GM12878 (cell line): ENCODE measurements at places on chromosomes 3 and 15. TPM values are rescaled to one million over a fixed set of nuclear protein-coding genes. Genes with fewer than 3 reads are reported as not detected.

Gene CATSPER2
- total RNA-seq, result 2.3 and 4.3 TPM in 2 replicates

DNA sequence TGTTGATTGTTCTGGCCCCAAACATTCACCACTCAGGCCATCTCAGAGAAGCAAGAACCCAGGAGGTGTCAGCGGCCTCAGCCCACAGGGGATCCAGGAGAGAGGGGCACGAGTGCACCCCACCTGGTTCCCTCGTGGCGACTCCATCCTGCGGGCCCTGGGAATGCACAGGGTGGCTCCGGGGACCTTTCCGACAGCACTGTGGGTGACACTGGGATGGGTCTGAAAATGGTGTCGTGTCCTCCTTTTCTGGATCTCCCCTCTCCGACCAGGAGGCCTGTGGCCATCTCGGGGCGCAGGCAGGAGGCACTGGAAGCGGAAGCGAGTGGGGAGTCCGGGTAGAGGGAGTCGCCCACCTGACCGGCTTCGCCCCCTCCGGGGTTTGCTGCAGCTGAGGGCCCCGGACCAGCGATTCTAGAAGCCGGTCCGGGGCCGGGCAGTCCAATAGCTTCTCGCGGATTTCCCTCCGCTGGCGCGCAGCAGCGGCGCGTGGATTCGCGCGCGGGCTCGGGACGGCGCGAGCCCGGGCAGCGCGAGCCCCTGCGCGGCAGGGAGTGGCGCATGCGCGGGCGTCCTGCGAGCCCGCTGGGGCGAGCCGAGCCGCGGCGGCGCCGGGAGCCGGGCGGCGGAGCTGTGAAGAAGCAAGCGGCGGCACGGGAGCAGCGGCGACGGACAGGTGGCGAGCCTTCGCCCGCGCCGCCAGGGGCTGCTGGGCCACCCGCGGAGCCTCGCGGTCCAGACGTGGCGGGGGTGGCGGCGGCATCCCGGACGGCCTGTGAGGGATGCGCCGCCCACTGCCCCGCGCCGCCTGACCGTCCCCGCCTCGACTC, at the start of gene DOCK3:
DOCK3 (plus strand) TSS at position 579 of the 830 bp plus-strand sequence. CDS start 337 bp downstream, outside the sequence.
- no peak for DNase-seq

Gene ZMYND10
- 0.45 and 0.80 TPM in 2 replicates for total RNA-seq

DNA sequence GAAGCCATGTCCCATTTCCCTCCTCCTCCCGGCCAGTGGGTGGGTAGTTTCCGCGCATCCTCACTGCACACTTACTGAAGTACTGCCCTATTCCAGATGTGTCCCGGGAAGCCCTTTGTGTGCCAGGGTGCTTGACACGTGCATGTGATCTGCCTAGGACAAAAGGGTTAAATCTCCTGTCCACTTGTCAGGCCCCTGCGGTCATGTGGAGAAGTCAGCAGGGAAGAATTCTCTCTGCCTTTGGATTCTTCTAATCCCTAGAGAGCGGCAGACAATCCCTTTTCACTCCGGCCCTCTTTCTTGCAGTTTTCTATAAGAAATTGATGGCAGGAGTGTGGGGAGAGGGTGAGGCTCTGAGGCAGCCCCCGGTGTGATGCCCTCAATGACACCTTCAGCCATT, 19.8 kb downstream of the ST8SIA2 start:
- DNase-seq, result no peak

Gene LZTFL1
- 11.3 and 13.0 TPM in 2 replicates for total RNA-seq

DNA sequence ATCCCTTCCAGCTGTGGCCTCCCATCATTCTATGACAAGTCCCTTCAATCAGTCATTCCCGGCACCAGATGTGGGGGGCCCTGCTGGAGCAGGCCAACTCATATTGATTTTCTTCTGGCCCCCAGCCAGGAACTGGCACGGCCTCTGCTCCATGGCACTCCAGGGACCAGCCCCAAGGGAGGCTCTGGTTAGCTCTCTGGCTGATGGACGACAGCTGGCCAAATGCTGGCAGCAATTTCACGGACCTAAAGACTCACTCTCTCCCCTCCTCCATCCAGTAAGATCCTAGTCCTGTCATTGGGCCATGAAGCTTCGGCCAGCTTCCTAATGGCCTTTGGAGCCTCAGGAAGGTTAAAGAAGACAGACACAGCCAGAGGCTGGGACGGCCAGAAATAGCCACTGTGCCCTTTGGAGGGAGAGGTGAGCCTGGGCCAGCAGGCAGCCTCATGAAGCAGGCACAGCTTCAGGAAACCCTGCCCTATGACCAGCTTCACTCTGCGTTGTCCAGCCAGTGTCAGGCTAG, 131.0 kb downstream of the MEX3B start:
- DNase-seq, result no peak

Gene ZNF860
- total RNA-seq, result not detected in 2 replicates

- DNase-seq, result no peak
Observed at GRCh38 chr3:38214560-38214959, 49.2 kb downstream of the OXSR1 start.

DNA sequence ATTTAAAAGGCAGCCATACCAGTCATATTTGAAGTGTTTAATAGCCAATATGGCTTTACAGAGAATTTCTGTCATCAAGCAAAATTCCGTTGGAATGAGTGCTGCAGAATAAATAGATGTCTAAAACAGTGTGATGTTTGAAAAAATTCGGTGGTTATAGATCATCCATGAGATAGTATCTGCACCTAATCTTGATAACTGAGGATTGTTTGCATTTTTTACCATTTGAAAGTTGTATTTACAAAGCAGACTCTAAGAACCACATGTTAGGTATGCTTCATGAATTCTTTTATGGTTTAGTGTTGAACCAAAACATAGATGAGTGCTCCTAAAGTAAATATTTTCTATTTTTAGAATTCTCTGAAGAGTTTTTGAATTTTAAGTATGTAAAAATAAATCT, 476.1 kb downstream of the NAALADL2 start:
- no peak for DNase-seq

GRCh38 chr3:15845475-15845874, 47.7 kb upstream of the ANKRD28 start:
- DNase-seq, result no peak

Gene GPR160
- total RNA-seq, result 21.7 and 24.6 TPM in 2 replicates

Gene WDR72
- total RNA-seq, result 0.03 TPM in 1 of 2 replicates, not detected in the other

DNA sequence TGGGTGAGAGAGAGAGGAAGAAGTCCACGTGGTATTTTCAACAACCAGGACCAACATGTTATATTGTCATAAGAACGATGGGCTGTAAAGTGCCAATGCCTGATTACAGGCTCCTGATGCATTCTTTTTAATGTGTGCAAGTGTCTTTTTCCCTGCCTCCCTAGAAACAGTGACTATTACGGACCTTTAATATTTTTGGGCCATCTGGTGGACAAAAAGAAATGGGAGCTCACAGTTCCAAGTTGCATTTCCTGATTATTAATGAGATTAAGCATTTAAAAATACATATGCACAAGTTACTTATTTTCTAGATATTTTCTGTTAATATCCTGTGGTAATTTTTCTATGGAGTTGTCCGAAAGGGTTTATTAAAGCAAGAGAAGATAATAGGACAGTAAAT, 530.2 kb downstream of the NR2F2 start:
- no peak for DNase-seq

DNA sequence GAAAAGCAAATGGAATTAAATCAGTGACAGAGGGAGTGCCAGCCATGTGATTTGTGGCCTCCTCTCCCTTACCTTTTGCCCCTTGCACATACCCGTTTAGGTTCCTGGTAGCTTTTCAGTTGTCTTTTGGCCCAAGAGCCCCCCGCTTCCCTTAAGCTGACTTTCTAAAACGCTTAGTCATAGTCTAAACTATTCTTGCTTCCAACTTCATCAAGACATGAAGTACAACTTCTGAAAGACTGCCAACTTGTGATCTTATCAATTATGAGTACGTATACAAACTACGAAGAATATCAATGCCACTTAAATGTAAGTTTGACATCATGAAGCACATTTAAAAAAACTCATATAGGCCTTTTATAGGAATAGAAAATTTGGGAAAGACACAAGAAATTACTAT, 61.9 kb downstream of the EIF3J start:
- no peak for DNase-seq

GRCh38 chr3:142053835-142054234, 95.5 kb downstream of the TFDP2 start:
- no peak for DNase-seq

- DNase-seq, result no peak
Observed at GRCh38 chr3:28122227-28122626, 119.2 kb upstream of the CMC1 start.

DNA sequence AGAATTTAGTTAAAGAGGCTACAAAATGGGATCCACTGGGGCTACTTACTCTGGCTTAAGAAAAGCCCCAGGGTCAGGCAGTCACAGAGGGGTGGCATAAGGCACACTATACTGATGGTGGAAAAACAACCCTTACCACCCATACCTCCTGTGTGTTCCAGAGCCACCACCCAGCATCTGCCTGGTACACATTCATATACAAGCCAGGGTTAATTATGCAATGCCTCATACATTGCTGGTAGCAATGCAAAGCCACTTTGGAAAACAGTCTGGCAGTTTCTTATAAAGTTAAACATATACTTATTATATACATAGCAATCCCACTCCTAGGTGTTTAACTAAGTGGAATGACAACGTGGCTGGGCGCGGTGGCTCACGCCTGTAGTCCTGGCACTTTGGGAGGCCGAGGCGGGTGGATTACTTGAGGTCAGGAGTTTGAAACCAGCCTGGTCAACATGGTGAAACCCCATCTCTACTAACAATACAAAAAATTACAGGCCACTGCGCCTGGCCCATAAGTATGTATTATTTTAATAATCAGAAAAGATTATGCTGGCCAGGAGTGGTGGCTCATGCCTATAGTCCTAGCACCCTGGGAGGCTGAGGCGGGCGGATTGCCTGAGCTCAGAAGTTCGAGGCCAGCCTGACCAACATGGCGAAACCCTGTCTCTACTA, 15.2 kb upstream of the NCKIPSD start:
- DNase-seq, result no peak

- no peak for DNase-seq
Observed at GRCh38 chr3:160648701-160649100, 28.3 kb upstream of the ARL14 start.

GRCh38 chr15:67146234-67146633, 80.8 kb downstream of the SMAD3 start:
- DNase-seq, result no peak

- DNase-seq, result no peak
Observed at GRCh38 chr15:39886418-39886817, 33.6 kb downstream of the GPR176 start.

- no peak for DNase-seq
Observed at GRCh38 chr3:3587647-3587972, 211.6 kb upstream of the LRRN1 start.

- no peak for DNase-seq
Observed at GRCh38 chr3:14536837-14537589, 3.1 kb downstream of the GRIP2 start.

Gene MEX3B
- 0.72 and 0.90 TPM in 2 replicates for total RNA-seq

Gene ARPP21
- total RNA-seq, result not detected in 2 replicates

Gene CCR2
- total RNA-seq, result 2.5 and 3.5 TPM in 2 replicates

Gene RYR3
- not detected in 2 replicates for total RNA-seq

DNA sequence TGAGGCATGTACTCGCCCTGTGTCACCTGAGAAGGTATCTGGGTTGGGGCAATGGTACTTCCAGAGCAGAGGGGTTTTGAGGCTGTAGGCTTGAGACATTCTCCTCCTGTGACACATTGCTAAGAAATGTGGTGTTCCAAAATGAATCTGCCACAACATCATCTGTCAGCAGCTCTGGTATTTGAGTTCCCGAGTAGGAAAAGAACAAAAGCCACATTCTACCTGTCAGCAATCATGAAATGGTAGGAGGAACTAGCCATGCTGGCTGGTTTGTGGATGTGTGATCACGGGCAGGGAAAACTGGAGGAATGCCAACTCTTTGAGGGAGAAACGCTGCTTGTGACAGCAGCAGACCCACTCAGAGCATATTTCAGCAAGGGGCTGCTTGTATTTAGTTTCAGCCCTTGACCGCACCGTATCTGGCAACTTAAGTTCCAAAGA, 579.4 kb upstream of the TBL1XR1 start:
- DNase-seq, result no peak

- DNase-seq, result no peak
Observed at GRCh38 chr3:195458316-195458717, 15.5 kb upstream of the ACAP2 start.

GRCh38 chr3:55531321-55531720, 44.2 kb upstream of the WNT5A start:
- DNase-seq, result no peak

DNA sequence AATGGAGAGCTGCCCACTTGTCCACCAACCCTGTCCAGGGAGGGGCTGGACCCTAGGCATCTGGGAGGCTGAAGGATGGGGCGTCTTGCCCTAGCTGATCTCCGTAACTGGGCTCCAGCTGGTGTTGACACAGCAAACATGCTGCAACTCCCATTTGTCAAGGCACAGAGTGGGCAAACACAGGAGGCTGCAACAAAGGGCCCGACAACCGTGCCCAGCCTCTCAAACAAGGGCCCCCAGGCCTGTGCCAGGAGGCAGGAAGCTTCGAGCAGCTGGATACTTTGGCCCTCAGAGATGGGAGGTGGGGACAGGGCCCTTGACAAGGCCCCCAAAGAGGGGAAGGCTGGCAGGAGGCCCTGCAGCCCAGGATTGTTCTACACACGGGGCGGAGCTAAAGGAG, 64.2 kb upstream of the TMEM115 start:
- DNase-seq, result no peak

DNA sequence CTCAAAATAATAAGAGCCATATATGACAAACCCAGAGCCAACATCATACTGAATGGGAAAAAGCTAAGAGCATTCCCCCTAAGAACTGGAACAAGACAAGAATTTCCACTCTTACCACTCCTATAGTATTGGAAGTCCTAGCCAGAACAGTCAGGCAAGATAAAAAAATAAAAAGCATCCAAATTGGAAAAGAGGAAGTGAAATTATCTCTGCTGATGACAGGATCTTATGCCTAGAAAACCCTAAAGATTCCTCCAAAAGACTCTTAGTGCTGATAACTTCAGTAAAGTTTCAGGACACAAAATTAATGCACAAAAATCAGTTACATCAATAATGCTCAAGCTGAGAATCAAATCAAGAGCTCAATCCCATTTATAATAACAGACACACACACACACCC, 45.9 kb upstream of the SLC2A2 start:
- no peak for DNase-seq

Gene SMCO1
- total RNA-seq, result not detected in 2 replicates

DNA sequence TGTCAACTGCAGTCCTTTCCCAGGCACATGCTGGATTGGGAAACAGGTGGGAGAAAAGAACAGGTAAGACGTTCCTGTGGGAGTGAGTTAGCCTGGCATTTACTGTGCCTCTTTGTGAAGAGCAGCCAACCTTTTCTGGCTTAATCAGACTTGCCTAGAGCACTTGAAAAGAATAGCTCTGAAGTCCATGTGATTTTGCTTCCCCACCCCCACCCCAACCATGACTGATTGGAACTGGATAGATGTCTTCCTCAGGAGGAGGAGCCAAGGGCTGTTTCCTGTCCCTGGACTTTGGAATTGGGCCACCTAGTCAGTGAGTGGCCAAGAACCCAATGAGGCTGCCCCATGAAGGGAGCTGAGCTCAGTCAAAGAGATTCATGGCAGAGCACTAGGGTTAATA, 4.7 kb upstream of the TMEM41A start:
- DNase-seq, result no peak

GRCh38 chr3:138509586-138509985, 75.2 kb downstream of the ESYT3 start:
- no peak for DNase-seq

Gene DNASE1L3
- total RNA-seq, result 3.7 and 4.4 TPM in 2 replicates

- no peak for DNase-seq
Observed at GRCh38 chr3:14725564-14726440, 50.9 kb downstream of the C3orf20 start.
